ENCODE measurements at places on chromosomes 5 and 9.
A peak's percentile ranks its signal among the peaks of the same experiment; 100 is the strongest.

DNA sequence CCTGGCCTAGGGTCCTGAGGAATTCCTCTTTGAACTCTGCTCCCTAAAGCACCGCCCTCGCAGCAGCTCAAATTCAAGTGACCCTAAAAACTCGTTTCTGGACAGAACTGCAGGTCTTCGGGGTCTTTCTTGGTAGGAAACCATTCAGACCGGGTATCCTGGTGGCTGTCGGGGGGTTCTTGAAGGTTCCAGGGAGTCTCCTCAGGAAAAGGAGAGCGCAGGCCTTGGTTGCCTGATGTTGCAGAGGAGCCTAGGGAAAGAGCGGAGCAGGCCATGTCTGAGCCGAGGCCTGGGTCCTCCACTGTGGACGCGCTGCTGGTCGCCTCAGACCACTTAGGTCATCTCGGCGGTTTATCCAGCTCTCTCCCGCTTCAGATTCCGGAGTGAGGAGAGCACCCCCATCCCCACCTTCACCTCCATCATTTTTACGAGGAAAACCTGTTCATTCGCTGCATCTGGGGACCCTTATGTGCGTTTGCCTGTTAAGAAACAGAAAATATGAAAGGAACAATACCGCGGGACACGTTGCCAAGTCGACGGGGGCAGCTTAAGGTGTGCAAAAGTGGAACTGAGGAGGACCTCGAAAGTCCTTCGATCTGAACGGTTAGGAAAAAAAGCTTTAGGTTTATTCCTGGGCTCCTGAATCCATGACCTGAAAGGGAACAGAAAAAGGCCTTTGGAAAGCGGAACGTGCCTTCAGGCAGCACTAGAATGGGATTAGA, 299.4 kb downstream of the PARP8 start:
- no peak overlapping the region for H3K4me3 ChIP-seq
- H3K27ac ChIP-seq, result no peak overlapping the region
- no peak for DNase-seq

DNA sequence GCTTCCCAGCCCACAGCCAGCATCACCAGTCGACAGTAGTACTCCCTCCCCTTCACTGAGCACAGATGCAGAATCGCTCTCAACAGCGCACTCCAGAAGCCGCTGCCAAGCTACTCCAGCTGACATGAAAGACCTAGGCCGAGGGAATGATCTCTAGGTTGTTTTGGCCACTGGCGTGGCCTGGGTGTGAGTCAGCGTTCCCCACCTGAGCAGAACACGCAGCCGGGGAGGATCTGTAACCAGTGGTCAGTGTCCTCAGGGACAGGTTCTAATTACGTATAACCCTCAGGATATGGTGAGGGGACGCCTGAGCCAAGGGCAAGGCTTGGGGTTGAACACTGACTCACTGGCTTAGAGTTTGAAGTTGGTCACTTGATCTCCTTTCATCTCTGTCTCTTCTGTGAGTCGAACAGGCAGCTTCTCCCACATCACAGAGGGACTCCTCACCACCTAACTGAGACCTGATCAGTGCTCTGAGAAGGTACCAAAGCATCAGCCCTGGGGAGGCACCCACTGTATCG, 76.9 kb upstream of the IL17B start:
- no peaks in the 10 kb centered on the region for H3K27me3 ChIP-seq
- no peaks in the 10 kb centered on the region for H3K36me3 ChIP-seq
- no peak for DNase-seq
- peak overlapping the region; percentile 80 for H3K27ac ChIP-seq
- no peaks in the 10 kb centered on the region for H3K4me1 ChIP-seq

GRCh38 chr9:103458826-103459225, 463.7 kb downstream of the CYLC2 start:
- H3K27ac ChIP-seq, result no peak overlapping the region
- no peaks in the 10 kb centered on the region for H3K4me1 ChIP-seq
- H3K27me3 ChIP-seq, result no peaks in the 10 kb centered on the region
- H3K36me3 ChIP-seq, result no peaks in the 10 kb centered on the region
- DNase-seq, result no peak

DNA sequence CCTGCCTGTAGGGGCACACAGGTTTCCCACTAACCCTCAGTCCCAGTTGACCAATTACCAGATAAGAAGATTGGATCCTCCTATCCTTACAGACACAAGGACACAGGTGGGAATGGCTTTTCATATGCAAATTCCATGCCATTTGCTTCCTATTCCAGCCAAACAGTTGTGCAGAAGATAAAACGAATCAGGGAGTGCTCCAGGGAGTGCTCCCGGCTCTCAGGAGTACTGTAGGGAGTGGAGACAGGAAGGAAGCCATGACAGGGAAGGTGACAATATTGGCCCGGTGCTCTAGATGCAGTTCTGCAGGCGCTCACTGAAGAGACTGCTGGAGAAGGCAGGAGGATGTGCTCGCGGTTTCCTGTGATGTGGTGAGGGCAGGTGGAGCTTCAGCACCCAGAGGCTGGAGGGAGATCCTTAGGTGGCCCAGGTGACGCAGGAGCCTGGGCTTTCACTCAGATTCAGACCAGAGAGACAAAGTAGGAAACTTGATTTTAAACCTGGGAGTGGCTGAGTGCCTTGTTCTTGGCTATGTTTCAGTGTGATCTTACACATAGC, 260.0 kb downstream of the AUH start:
- DNase-seq, result no peak
- no peak overlapping the region for H3K4me3 ChIP-seq
- H3K36me3 ChIP-seq, result no peaks in the 10 kb centered on the region
- H3K27me3 ChIP-seq, result no peaks in the 10 kb centered on the region
- peak overlapping the region; percentile 79 for H3K27ac ChIP-seq
- peaks cover 6% of the 10 kb centered on the region for H3K4me1 ChIP-seq

DNA sequence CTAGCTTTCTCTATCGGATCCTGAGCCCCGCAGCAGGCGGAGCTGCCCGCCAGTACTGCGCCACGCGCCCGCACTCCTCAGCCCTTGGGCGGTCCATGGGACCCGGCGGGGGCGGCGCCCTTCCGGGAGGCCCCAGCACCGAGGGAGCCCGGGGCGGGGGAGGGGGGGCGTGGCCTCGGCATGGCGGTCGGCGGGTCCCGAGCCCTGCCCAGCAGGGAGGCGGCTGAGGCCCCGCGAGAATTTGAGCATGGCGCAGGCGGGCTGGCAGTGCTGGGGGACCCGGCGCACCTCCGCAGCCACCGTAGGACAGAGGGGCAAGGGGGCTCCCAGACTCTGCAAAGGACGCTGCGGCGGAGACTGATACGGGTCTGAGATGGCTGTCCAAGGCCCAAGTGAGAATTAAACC, 6.8 kb downstream of the ZDHHC11B start:
- H3K27ac ChIP-seq, result no peak overlapping the region
- H3K36me3 ChIP-seq, result no peaks in the 10 kb centered on the region
- peak; percentile 28 for DNase-seq
- no peak overlapping the region for H3K4me3 ChIP-seq
- no peaks in the 10 kb centered on the region for H3K4me1 ChIP-seq

DNA sequence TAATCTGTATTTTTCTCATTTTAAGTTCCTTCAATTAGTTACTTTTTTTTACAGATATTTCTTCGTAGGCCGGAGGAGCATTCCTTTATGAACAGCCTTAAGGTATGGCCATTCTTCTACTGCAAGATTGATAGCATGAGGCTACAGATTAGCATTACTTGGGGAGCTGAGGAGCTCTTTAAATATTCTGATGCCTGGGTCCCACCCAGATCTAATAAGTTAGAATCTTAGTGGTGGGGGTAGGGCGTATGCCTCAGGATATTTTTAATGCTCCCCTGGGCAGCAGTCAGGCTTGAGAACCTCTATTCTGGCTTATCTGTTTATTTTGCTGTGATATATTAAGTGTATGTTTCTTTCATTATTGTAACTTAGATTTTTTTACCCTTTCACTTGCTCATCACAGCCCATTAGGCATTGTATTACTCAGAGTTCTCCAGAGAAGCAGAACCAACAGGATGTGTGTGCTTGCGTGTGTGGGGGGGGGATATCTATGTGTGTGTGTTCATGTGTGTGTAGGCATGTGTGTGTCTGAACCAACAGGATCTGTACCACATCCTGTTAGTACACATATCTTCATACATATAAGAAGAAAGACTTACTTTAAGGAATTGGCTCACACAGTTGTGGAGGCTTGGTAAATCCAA, 91.8 kb upstream of the MTAP start:
- H3K4me3 ChIP-seq, result no peak overlapping the region
- DNase-seq, result no peak
- no peaks in the 10 kb centered on the region for H3K27me3 ChIP-seq
- H3K27ac ChIP-seq, result no peak overlapping the region
- H3K4me1 ChIP-seq, result no peaks in the 10 kb centered on the region
- H3K36me3 ChIP-seq, result no peaks in the 10 kb centered on the region

DNA sequence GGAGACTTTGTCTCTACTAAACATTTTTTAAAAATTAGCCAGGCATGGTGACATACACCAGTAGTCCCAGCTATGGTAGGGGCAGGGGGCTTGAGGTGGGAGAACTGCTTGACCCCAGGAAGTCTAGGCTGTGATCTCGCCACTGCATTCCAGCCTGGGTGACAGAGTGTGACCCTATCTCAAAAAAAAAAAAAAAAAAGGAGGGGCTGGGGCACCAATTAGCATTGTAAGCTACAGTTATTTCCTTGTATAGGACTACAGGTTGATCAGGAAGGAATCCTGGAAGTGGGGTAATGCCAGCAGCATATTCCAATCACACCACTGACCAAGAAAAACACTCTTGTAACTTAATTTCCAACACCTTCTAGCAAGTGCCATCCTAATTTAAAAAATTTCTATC, 32.1 kb downstream of the PWWP2A start:
- H3K27ac ChIP-seq, result no peak overlapping the region
- no peak for DNase-seq
- no peaks in the 10 kb centered on the region for H3K4me1 ChIP-seq
- peaks cover under 1% of the 10 kb centered on the region for H3K36me3 ChIP-seq

DNA sequence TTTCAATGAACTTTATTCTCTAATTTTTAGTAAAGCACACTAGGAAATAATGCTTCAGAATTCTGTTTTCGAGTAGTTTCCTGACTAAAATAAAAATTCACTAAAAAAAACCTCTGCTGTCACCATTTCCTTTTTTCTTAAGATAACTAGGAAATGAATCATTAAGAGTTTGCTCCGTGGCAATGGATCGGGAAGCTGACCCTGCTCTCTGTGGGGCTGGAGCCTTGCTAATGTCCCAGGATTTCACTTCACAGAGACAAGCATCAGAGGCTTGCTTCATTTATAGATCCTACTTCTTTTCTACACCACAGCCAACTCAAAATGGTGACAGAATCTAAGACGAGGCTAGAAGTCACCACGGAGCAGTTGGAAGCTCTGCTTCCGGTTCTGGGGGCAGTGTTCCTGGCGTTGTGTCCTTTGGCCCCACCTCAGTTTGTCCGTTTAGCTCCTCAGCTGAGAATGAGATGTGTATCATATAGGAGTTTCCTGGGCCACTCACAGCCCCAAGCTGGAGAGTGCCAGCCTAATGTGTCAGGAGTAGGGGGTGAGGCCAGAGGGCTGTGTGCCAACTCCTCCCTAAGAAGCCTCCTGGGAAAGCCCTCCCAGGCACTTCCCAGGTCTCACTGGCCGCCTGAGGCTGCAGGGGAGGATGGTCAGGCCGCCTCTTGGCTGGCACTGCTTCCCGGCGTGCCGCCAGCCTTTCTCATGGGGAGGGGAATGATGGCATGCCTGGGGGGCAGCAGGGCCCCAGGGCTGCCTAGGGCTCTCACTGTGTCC, 19.6 kb downstream of the TENT4A start:
- DNase-seq, result no peak
- H3K4me3 ChIP-seq, result no peak overlapping the region
- no peaks in the 10 kb centered on the region for H3K36me3 ChIP-seq
- peak overlapping the region; percentile 48 for H3K27ac ChIP-seq
- H3K4me1 ChIP-seq, result peaks cover 30% of the 10 kb centered on the region

DNA sequence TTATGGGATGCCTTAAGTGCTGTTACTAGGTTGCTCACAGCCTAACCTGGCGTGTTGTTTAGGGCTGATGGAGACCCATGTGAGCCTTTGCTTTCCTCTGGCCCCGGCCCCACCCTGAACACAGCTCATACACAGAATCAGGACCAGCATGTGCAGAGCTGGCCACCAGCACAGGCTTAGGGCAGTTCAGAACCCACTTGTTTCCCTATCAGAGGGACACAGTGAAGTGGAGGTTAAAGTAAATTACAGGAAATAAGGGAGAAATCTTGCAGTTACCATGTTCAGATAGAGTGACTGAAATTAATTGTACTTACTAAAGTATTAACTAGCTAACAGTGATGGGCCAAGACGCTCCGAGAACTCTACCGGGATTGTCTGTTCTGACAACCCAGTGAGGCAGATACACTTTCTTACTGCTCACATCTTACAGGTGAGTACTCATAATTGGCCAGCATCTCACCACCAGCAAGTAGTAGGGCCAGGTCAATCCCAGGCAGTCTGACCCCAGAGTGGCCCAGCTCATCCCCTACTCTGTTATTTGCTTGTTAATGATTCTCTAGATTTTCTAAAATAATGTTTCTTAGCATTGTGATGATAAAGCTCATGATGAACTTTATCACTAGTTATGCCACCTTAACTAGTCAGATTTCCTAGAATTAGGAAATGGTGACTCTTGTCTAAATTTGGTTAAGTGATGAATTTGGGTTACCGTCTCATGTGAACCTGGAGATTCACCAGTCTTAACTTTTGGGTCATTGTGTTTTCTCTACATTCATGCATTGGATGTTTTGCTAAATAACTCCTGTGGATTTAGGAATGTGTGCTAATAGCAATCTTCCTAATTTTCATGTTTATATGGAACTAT, 15.4 kb downstream of the CCT5 start:
- no peak overlapping the region for H3K4me3 ChIP-seq
- H3K27ac ChIP-seq, result no peak overlapping the region
- peaks cover 27% of the 10 kb centered on the region for H3K36me3 ChIP-seq
- no peaks in the 10 kb centered on the region for H3K27me3 ChIP-seq
- peaks cover 25% of the 10 kb centered on the region for H3K4me1 ChIP-seq

DNA sequence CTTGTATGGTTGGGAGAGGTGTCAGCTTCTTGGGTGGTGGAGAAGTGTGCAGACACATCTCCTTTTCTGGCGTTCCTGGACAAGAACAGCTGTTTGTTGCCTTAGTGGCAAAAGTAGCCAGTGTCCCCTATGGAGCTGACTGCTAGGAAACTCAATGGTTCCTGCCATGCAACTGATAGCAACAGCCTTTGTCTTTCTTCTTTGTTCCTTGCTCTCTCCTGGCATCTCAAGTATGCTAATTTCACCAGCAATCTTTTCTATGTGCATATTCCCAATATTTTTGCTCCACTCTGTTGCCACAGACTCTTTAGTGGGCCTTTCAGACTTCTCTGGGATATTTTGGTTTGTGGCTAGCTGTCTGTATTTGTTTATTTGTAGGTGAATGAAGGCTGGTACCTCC, 36.7 kb downstream of the FBXO4 start:
- H3K27me3 ChIP-seq, result no peaks in the 10 kb centered on the region
- no peak overlapping the region for H3K27ac ChIP-seq
- H3K4me1 ChIP-seq, result no peaks in the 10 kb centered on the region
- H3K4me3 ChIP-seq, result no peak overlapping the region

- no peak overlapping the region for H3K4me3 ChIP-seq
- no peak for DNase-seq
- H3K4me1 ChIP-seq, result no peaks in the 10 kb centered on the region
Observed at GRCh38 chr5:21685522-21685921, 1167.6 kb downstream of the CDH12 start.
